ENCODE measurements at places on chromosomes 12 and 14.

DNA sequence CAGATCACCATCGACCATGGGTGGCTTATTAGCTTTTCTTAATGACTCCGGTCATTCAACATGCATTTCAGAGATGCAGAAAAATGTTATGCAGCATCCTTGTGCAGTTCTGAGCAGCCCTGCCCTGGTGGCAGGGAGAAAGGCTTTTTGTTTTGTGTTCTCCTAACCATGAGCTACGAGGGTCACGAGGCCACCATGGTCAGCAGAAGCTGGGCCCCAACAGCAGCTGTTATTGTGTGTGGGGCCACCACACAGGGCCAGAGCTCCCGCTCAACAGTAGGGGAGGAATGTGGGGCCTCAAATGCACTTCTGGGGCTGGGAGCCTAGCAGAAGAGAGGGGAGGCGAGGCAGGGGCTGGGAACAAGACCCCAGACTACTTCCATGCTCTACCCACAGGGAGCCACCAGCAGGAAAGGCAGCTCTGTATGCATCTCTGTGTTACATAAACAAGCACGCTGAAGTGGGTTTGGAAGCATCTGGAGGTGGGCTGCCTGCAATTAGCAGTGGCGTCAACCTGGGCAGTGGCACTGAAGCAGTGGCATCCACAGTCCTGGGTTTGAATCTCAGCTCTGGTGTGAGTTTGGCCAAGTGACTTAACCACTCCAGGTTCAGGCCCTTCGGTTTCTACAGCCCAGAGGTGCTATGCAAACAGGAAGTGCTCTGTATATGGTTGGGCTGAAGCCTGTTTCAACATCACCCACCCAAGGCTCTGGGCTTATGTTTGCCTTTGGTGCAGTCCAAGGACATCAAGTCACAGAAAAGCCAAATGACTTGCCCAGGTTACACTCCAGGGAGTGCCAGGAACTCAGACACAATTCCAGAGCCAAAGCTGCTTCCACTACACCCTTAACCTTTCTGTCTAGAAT lies 16.3 kb downstream of the GLTP start:
- no peak for ATAC-seq

- ATAC-seq, result peak; percentile 56
Observed at GRCh38 chr12:14408208-14408607, 42.7 kb downstream of the ATF7IP start.

- ATAC-seq, result no peak
Observed at GRCh38 chr12:53181935-53182334, 1.2 kb upstream of the CSAD start.

DNA sequence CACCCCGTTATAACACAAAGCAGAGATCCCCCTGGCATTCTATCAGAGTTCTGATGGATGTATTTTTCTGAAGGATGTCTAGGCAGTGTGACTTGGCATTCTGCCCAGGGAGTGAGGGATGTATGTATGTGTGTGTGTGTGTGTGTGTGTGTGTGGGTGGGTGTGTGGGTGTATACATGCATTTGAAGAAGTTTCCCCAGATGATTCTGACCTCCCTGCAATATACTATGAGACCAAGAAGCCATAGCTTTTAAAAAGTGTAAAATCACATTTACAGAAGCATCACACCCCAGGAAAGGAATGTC lies 59.7 kb upstream of the NAP1L1 start:
- ATAC-seq, result peak; percentile 32

- ATAC-seq, result no peak
Observed at GRCh38 chr12:120965534-120966091, 12.7 kb upstream of the HNF1A start.

- no peak for ATAC-seq
Observed at GRCh38 chr14:91143862-91144261, 30.0 kb downstream of the DGLUCY start.

- ATAC-seq, result peak; percentile 94
Observed at GRCh38 chr14:69153152-69153872, 393 bp upstream of the DCAF5 start.

- ATAC-seq, result no peak
Observed at GRCh38 chr12:45458854-45459807, 243.2 kb downstream of the ANO6 start.

GRCh38 chr12:18383203-18383602 lies 121.9 kb downstream of the PIK3C2G start:
- no peak for ATAC-seq
